ENCODE measurements at places on chromosomes 7 and 10.

DNA sequence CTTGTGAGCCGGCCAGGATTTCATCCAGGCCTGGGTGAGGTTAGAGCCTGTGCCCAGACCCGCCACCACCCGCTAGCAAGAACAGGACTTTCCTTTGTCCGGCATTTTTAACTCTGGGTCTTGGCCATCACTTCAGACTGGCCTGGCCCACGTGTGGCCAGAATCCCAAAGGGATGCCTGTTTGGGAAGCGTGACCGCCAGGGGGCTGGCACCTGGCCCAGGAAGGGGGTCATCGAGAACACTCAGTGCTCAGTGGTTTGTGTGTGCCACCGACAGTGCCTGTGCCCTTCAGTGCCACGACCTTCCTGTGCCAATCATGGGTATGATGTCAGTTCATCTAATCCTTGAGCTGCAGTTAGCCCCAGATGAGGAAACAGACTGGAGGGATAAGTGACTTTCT, 85.0 kb downstream of the ZMIZ1 start:
- DNase-seq: no peak

GRCh38 chr7:12481722-12482121, 78.1 kb upstream of the VWDE start:
- DNase-seq: no peak

GRCh38 chr10:120969219-120969645, 118.1 kb downstream of the WDR11 start:
- no peak for DNase-seq

GRCh38 chr10:95896071-95896850, 11.5 kb upstream of the CC2D2B start:
- DNase-seq: no peak

GRCh38 chr10:62171791-62172190, 96.9 kb downstream of the RTKN2 start:
- no peak for DNase-seq

GRCh38 chr10:5895804-5896203, 5.8 kb downstream of the FBH1 start:
- no peak for DNase-seq

GRCh38 chr10:68878496-68878895, 22.6 kb upstream of the DDX50 start:
- no peak for DNase-seq

DNA sequence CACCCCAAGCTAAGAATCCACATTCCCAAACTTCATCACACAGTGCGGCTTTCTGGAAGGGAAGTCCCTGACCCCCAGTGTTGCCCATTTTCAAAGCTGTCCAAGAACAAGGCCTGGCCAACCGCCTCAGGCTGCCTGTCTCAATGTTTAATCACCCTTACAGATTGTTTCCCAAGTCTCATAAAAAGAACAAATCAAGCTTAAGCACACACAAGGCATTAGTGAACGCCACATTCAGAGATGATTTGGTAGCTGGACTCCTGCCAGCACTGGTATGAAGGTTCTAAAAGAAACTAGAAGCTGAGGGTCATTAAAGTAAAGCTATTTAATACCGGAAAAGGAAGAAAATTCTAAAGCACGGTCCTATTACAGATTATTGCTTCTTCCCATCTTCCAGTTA, 35.6 kb downstream of the C10orf90 start:
- no peak for DNase-seq

Measured in iPS-NIHi11 (cell line).